Mesothelial cell of epicardium (in vitro differentiated cells): ENCODE measurements at places on chromosomes 13 and 19. TPM values are rescaled to one million over a fixed set of nuclear protein-coding genes. Genes with fewer than 3 reads are reported as not detected.
A peak's percentile ranks its signal among the peaks of the same experiment; 100 is the strongest.

DNA sequence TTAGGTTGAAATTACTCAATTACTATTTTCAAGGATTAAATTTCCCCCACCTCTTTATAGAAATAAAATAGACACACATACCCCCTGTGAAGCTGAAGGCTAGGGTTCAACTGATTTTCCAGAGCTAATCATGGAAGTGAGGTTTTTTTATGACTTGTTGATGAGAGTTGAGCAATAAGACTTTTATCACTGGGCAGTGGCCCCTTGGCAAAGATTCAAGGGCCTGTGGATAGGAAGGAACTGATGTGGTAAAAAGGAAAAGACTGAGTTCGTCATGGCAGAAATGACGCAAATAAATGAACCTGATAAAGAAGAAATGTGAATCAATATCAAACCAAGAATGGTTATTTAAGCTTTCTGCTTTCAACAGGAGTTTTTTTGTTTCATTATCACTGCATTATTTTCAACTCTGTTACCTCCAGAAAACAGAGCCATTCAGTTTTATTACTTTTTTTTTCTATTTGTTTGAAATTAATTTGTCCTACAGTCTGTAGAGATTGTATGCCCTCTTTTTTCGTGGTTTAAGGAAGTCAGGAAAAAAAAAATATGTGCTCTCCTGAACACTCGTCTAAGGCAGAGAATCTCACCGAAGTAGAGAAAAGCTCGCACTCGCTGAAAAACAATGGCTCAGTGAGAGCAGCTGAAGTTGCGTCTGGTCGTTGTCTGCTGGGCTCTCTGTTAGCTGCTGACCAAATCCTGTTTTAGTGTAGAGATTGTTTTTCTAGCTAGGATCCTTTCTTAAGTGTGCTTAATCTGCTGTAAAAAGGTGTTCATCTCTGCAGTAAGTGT, 38.9 kb downstream of the STOML3 start:
- no peak for DNase-seq

- DNase-seq, result no peak
Observed at GRCh38 chr19:16066611-16067104, 9.6 kb upstream of the TPM4 start.

The CDX2 gene
- 0.05 to 0.16 TPM in 2 of 3 replicates, not detected in the other for total RNA-seq

DNA sequence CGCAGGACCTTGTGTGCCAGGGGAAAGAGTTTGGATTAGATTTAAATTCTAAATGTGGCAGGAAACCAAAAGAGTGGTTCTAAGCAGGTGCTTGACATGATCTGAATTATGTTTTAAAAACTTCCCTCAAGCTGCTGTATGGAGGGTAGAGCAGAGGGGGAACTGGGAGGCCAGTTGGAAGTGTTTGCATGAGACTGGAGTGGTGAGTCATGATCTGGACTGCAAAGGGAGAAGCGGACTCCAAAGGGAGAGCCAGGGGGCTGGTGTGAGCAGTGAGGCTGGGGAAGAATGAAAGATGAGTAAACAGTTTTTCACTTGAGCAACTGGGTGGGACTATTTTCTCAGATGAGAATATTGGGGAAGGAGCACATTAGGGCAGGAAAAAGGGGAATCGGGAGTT, 206.1 kb downstream of the DNAJC15 start:
- DNase-seq, result no peak

The ZNF419 gene
- total RNA-seq, result 20.0 to 22.3 TPM (median 22.3 TPM) in 3 replicates

The CGB3 gene
- total RNA-seq, result not detected in 3 replicates

DNA sequence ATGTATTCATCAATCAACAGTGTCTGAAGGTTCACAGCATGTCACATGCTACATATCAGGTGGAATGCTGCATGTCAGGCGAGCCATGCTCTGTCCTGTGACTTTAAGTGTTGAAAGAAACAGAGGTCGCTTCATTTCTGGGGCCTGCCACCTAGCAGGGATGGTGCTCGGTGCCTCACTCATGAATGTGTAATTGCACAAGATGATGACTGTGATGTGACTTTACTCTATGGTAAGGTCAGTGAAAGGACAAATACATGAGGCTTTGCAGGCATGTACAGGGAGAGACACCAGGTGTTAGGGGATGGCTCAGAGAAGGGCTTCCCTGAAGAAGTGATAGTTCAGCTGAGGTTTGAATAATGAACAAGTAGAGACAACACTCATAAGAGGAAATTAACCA, 66.7 kb downstream of the FRY start:
- DNase-seq, result no peak

GRCh38 chr19:32857584-32857983, 12.0 kb downstream of the SLC7A9 start:
- no peak for DNase-seq

GRCh38 chr19:54461210-54461609, 2.4 kb downstream of the LENG9 start:
- DNase-seq, result no peak

DNA sequence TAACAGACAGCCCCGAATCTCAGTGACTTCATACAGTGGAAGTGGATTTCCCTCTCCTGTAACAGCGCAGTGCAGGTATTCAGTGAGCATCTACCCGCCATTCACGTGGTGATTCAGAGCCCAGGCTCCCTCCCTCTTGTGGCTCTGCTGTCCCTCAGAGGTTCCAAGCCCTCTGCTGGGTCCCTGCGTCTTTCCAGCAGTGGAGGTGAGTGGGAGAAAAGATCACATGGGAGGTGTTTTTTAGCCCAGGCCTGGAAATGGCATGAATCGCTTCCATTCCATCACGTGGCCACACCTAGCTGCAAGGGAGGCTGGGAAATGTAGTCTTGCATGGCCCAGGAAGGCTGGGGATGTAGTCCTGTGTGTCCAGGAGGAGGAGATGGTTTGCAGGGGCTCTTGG, 61.4 kb downstream of the DPF1 start:
- DNase-seq, result no peak

GRCh38 chr19:45527731-45528130, 20.5 kb downstream of the VASP start:
- no peak for DNase-seq

DNA sequence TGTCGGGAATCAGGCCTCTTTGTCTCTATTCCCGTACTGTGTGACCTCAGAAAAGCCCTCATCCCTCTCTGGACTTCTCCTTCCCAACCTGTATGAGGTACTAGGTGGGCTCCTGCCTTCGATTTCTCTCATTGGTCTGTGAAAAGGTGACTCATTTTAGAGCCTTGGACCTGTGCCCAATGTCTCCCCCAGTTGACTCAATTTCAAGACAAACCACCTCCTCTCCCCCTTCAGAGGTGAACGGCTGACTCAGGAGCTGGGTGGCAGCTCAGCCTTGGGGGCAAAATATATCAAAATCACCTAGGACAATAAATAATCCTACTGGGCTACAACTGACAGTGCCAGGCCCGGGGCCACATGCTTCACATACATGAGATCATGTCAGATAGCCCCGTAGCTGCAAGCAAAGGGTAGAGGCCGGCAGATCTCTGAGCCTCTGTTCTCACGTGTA, 630 bp downstream of the COQ8B start:
- DNase-seq, result peak; percentile 53

The LRRC25 gene
- 0.18 to 0.29 TPM in 2 of 3 replicates, not detected in the other for total RNA-seq

- DNase-seq, result no peak
Observed at GRCh38 chr19:31749231-31749630, 400.0 kb upstream of the TSHZ3 start.

DNA sequence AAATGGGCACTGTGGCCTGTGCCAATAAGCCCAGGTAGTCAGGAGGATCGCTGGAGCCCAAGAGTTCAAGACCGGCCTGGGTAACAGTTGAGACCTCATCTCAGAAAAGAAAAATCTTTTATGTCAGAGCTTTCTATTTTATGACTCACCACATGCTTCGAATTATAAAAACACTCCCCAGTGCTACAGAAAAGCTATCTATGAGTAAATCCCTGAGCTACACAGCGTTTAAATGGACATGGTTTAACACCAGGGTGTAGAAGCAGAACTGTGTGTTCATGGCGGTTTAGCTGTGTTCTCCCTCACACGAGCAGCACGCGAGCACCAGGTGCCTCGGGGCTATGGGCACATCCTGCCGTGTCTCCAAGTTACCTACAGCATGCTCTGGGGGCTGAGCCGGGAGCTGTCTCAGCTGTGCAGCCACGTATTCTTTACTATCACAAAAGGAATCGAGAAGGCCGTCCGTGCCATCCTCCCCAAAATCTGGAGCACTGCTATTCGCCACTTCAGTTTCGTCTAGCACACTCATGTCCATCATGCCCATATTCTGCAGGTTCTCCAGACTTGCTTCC, 6.7 kb downstream of the SAFB2 start:
- no peak for DNase-seq

DNA sequence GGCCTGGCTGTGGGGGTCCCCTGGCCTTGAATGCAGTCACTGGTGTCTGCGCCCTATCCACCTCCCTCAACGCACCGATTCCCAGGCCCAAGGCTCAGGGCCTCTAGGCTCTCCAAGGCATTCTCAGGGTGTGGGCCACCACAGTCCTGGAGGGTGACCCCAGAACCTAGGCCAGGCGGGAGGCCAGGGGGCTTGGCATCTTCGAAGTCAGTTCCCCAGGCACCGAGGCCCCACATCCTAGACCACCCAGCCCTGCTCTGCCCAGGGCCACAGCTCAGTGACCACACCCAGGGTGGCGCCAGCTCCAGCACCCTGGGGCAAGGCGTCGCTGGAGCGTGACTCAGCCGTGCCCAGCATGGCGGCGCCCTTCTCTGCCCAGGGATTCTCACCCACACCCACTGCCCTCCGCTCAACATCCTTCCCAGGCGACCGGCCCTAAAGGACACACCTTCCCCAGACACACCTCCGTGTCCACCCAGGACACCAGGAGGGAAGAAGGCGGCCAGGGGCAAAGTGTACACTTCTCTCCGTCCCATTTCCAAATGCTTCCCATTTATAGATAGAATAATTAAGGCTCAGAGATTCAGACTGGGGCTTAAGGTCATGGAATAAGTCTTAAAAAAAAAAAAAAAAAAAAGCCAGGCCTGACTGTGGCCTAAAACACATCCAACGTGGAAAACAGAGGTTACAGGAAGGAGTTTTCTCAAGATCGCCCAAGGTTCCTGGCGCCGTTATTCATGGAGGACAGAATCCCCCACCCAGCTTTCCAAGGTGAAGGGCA, 36.4 kb upstream of the NANOS3 start:
- no peak for DNase-seq

DNA sequence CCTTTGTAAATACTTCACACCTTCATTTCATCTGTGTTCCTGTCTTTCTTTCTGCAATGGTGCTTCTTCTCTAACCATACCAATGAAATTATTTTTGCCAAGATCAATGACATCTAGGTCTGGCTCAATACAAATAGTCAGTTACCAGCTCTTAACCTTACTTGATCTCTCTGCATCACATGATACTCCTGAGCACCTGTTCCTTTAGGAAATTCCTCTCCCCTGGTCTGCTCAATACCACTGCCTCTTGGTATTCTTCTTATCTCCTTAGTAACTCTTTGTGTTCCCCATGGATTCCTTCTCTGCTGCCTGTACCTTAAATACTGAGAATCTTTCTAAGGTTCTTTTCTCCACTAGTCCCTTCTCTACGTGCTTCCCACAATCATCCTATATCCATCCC, 25.9 kb downstream of the SOHLH2 start:
- no peak for DNase-seq

- no peak for DNase-seq
Observed at GRCh38 chr19:43752287-43752875, 2.4 kb downstream of the SMG9 start.

The RFPL4A gene
- not detected in 3 replicates for total RNA-seq

GRCh38 chr19:7605490-7606222, 10.0 kb downstream of the CAMSAP3 start:
- DNase-seq, result no peak

- no peak for DNase-seq
Observed at GRCh38 chr13:84867246-84867645, 932.0 kb downstream of the SLITRK6 start.

- DNase-seq, result no peak
Observed at GRCh38 chr13:65911546-65912193, 1318.5 kb downstream of the PCDH9 start.

The MYH14 gene
- total RNA-seq, result 52.3 to 56.6 TPM (median 53.8 TPM) in 3 replicates

DNA sequence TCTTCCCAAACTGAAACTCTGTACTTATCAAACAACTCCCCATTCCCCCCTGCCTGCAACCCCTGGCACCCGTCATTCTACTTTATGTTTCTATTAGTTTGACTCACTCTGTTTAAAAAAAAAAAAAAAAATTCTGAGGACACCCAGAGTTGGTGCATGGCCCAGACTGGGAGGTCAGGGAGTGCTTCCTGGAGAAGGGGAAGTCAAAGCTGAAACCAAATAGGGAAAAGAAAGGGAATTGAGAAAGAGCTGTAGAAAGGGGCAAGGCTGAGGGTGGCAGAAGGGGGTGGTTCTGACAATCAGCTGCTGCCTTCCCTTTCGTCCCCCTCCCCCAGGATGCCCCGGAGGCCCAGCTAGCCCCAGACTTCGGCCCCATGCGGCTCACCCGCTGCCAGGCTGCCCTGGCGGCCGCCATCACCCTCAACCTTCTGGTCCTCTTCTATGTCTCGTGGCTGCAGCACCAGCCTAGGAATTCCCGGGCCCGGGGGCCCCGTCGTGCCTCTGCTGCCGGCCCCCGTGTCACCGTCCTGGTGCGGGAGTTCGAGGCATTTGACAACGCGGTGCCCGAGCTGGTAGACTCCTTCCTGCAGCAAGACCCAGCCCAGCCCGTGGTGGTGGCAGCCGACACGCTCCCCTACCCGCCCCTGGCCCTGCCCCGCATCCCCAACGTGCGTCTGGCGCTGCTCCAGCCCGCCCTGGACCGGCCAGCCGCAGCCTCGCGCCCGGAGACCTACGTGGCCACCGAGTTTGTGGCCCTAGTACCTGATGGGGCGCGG, 9.0 kb upstream of the STRN4 start:
- DNase-seq, result no peak

GRCh38 chr13:40206241-40207000, 460.0 kb downstream of the FOXO1 start:
- DNase-seq, result no peak

DNA sequence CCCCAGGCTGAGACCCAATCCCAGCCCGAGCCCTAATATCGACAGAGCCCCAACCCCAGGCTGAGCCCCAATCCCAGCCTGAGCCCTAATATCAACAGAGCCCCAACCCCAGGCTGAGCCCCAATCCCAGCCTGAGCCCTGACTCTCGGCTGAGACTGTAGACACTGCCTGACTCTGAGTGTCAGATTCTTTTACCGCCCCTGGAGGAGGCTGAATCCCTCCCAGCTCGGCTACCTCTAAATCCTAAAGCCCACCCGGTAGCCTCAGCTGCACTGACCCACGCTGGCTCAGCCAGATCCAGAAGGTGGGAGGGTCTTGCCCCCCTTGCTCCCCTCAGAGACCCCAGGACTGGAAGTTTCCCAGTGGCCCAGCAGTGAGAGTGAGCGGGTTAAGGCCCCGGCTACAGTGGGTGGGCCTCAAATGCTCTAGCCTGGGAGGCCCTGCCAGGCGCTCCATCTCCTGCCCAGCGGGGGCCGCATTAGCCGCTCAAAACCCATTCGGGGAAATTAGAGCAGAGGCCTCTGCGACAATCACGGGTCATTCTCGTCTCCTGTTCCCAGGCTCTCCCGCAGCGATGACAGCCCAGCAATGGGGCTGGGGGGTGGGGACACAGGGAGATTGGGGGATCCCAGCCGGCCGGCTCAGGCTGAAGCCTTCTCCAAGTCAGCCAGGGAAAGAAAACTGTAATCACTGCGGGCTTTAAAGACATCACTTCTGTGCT, 43.8 kb downstream of the ZNRF4 start:
- DNase-seq, result no peak

DNA sequence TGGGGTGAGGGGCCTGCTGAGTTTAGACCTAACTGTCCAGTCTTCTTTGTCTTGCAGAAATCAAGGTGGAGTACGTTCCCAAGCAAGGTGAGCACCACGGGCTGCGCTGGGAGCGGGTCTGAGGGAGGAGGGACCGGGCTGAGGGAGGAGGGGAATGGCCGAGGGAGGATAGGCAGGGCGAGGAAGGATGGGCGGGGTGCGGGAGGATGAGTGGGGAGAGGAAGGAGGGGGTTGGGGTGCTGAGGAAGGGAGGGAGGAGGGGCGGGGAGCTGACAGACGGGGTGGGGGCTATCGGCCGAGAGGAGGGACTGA, 18.5 kb downstream of the MYBPC2 start:
- DNase-seq, result no peak

The PTGIR gene
- 5.0 to 6.2 TPM (median 5.9 TPM) in 3 replicates for total RNA-seq
